Vein endothelial cell (primary cell): ENCODE measurements at places on chromosomes 16 and 17. TPM values are rescaled to one million over a fixed set of nuclear protein-coding genes. Genes with fewer than 3 reads are reported as not detected.

The UTS2R gene
- total RNA-seq, result not detected in 2 replicates

The TBC1D10B gene
- total RNA-seq, result 45.6 and 48.0 TPM in 2 replicates

The RBBP6 gene
- 44.8 and 46.1 TPM in 2 replicates for total RNA-seq

The IGSF6 gene
- total RNA-seq, result not detected in 2 replicates

The KRT12 gene
- not detected in 2 replicates for total RNA-seq

The FZD2 gene
- 0.38 and 0.65 TPM in 2 replicates for total RNA-seq

The BRICD5 gene
- total RNA-seq, result 0.98 and 2.1 TPM in 2 replicates

The CACNA1G gene
- total RNA-seq, result not detected in 2 replicates

The OR2C1 gene
- not detected in 2 replicates for total RNA-seq

The RPH3AL gene
- total RNA-seq, result 11.9 and 18.0 TPM in 2 replicates

The OR4D1 gene
- total RNA-seq, result not detected in 2 replicates

The AOC2 gene
- 0.65 and 1.9 TPM in 2 replicates for total RNA-seq

The HS3ST3B1 gene
- under 0.01 and 0.10 TPM in 2 replicates for total RNA-seq

The ALOX12B gene
- not detected in 2 replicates for total RNA-seq

The EFNB3 gene
- 1.1 and 1.6 TPM in 2 replicates for total RNA-seq

The PRPSAP2 gene
- total RNA-seq, result 27.1 and 33.1 TPM in 2 replicates

The MYH8 gene
- not detected in 2 replicates for total RNA-seq

The CCL4L2 gene
- not detected in 2 replicates for total RNA-seq

The KIF2B gene
- total RNA-seq, result not detected in 2 replicates

The GLIS2 gene
- 0.67 and 2.0 TPM in 2 replicates for total RNA-seq

The UNC13D gene
- total RNA-seq, result 0.76 and 3.9 TPM in 2 replicates

The HSD17B2 gene
- 38.5 and 53.2 TPM in 2 replicates for total RNA-seq

The SMIM36 gene
- total RNA-seq, result not detected in 2 replicates

The ASPA gene
- total RNA-seq, result not detected in 2 replicates

The STH gene
- not detected in 2 replicates for total RNA-seq
